ENCODE measurements at places on chromosomes 3 and 15.

DNA sequence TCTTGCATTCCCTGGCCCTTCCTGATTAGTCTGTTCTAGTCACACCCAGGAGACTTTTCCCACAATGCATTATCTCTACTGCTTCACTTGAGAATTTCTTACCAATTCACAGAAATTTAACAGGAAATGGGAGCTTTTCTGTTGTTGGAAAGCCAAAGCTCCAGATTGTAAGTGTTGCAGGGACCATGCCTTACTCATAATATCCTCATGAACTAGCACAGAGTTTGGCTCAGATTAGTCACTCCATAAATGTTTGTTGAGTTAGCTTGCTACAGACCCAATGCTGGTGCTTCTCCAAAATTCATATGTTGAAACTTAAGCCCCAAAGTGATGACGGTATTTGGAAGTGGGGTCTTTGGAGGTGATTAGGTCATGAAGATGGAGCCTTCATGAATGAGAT, 232.6 kb downstream of the GAP43 start:
- no peak for ATAC-seq

GRCh38 chr3:69815970-69816369, 76.7 kb downstream of the MITF start:
- no peak for ATAC-seq

GRCh38 chr15:92473756-92474155, 80.1 kb downstream of the ST8SIA2 start:
- no peak for ATAC-seq

GRCh38 chr3:24047513-24047912, 102.4 kb downstream of the NR1D2 start:
- ATAC-seq = peak; percentile 67

DNA sequence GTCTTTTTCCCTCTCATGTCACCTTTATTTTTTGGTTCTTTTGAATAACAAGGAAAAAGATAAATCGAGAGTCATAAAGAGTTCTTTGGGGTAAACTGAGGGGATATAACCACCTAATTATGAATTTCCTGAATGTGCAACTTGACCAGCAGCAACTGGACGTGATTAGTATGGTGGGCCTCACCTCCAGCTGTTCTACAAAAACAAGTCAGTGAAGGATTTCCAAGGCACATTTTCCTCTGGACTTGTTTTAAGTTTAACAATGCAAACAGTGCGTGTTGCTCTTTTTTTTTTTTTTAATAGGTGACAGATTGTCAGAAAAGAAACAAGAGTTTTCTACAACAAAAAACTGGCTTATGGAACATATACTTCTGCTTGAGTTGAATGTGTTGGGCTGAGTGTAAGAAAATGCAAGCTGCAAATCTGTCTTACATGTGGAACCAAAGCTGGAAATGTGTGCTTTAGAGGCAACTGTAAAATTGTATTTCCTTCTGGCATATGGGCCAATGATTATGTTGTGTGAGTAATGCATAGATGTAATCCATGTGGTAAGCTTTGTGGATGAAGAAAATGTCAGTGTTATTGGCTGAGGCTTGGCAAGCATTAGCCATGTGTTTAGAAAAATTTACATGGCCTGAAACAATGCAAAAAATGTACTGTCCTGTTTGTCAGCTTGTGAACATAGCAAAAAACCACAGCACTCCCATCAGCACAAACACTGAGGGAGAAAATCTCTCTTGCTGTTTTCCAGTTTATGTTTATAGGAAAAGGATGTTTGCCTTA, 44.5 kb upstream of the FNDC3B start:
- peak; percentile 89 for ATAC-seq

DNA sequence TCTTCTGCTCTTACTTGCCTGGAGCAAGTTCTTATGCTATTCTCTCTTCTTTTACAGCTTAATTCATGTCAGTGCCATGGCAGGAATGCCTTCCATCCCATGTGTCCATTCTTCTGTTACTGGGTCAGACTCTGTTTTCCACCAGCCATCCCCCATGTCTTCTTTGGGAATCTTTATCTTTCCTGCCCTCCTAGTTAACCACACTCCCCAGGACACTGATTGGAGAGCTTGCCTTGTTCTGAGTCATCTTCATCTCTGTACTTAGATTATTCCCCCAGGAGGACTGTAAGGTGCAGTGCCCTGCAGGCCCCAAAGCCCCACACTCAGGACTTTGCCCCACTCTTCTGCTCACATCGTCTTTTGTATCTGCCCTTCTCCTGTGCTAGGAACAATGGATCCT, 3.6 kb downstream of the ABHD17C start:
- no peak for ATAC-seq

- ATAC-seq = no peak
These were observed 404.1 kb downstream of the ZIC1 start for GRCh38 chr3:147813256-147813655.

Measured in SK-N-SH treated with all-trans-retinoic acid at 6 μM for 48 hours (cell line).